ENCODE measurements at places on chromosomes 12 and 14.

DNA sequence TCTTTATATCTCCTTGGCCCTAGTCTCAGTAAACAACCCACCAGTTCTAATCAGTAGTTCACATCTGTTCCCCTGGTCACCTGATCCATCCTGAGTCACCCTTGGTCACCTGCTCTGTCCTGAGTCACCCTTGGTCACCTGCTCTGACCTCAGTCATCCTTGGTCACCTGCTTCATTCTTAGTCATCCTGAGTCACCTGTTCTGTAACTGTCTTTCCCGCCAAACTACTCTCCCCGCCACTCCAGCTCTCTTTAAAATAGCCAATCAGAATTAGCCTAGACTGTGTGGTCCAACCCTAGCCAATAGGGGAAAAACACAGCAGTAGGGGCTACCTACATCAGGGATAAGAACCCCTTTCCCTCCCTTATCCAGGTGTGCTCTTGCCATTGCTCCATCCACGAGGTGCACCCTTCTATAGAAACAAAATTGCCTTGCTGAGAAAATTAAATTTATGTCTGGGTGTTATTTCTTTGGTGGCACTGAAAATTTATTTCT, 245.4 kb upstream of the DIO3 start:
- no peak for DNase-seq

DNA sequence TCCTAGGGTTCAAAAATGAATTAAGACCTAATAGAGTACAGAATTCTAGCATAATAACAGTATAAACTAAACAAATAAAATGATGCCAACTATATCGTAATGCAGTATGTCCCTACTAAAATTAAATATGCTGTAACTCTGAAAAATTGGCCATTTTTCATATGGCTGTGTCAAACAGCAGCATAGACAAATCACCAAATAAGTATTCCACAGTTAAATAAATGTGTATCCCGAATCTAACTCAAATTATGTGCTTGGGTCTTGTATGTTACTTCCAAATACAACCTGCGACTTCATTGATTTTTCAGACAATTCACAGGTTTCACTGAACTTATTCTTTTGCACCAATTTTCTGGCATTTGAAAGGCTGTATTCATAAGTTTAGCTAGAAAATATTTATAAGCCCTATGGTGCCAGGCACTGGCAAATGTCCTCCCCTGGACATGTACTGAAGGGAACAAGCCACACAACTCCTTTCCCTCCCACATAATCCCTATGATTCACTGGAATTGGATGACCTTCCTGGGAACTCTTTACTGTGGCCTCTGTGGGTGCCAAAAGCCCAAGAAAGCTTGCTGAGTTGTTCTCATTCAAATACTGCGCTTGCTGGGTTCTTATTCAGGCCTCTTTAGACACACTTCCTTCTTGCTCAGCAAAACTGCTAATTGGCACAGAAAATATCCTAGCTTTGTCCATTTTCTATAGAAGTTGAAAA, 108.8 kb downstream of the KITLG start:
- DNase-seq = no peak

GRCh38 chr12:468671-469389, 9.1 kb downstream of the B4GALNT3 start:
- DNase-seq = peak; percentile 41

- no peak for DNase-seq
Measured at GRCh38 chr12:64103825-64104740, 118.0 kb downstream of the KICS2 start.

- DNase-seq = no peak
Measured at GRCh38 chr12:23014749-23015148, 389.8 kb downstream of the ETNK1 start.

GRCh38 chr12:51082561-51083125, 753 bp downstream of the CSRNP2 start:
- peak; percentile 11 for DNase-seq

DNA sequence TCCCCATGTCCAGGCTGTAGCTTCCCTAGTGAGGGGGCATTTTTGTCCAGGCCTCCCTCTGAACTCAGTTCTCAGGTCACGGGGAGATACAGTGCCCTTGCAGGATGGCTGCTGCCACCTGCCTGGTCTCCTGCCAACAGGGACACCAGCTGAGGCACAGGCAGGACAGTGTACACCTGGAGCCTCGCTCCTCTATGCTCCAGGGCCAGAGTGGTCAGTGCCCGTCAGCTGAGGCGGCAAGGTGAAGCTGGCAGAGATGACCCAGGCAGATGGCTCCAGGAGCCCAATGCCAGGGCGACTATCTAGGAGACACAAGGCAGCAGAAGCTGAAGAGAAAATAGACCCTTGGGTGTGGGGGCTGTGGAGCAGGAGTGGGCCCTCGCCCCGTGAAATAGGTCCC, 12.6 kb downstream of the TUBA1C start:
- DNase-seq = no peak

DNA sequence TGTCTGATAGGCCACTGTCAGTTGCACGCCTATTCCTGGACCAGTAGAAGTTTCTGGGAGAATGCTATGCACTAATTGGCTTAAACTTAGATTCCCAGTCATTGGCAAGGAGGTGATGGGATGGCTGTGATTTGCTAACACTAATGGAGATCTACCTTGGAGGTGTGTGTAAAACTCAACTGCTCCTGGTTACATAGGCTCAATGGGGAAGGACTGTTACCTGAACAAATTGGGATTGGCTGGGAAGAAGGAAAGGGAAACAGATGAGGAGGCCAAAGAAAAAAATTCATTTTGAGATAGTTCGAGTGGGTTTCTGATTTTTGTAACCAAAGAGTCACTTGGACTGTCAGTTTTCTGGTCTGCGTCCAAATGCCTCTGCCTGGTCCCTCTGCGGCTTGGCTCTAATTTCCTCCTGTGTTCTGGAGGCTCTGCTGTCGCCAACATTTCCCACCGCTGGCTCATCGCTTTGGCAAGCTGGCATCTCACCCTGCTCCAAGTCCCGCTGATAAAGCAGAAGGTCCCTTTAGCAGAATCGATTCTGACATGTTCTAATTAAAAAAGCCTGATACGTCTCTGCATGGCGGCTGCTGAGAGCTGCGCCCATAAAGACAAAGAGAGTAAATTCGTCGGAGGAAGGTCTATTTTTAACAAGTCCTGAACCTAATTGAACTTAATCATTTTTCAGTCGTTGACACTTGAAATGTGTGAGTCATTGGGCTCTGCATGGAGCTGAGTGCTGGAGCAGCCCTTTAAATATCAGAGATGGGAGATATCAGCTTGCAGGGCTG, 2.0 kb upstream of the CCDC63 start:
- no peak for DNase-seq

- no peak for DNase-seq
Measured at GRCh38 chr12:110171186-110171538, 47.0 kb downstream of the IFT81 start.

- no peak for DNase-seq
Measured at GRCh38 chr12:85516039-85516438, 236.0 kb downstream of the ALX1 start.

- no peak for DNase-seq
Measured at GRCh38 chr12:5371631-5372030, 60.3 kb upstream of the NTF3 start.

DNA sequence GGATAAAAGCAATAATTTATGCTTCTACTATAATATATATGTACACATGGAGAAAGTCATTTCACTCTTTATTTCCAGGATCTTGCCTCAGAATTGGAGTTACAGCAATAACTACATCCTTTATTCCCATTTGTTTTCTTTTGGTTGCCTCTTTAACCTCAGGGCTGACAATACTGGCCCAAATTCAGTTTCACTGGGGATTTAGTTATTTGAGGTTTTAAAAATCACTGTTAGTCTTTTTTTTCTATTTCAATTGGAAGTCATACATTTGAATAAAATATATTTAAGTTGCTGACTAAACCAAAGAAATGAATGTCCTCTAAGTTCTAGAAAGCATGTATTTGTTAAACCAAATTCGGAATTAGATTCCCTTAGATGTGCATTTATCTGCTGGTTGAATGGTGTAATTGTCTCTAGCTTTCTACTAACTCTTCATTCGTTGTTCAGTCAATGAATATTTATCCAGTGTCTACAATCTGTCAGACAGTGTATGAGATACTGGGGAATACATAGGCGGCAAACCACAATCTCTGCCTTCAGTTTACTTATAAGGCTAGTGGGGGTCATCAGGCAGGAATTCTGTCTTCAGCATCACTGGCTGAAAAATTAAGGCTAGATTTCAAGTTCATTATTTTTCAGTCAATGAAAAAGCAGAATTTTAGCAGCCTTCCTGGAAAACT, 190.8 kb upstream of the ARHGAP5 start:
- DNase-seq = no peak

GRCh38 chr14:56555921-56556570, 23.6 kb upstream of the TMEM260 start:
- peak; percentile 25 for DNase-seq

DNA sequence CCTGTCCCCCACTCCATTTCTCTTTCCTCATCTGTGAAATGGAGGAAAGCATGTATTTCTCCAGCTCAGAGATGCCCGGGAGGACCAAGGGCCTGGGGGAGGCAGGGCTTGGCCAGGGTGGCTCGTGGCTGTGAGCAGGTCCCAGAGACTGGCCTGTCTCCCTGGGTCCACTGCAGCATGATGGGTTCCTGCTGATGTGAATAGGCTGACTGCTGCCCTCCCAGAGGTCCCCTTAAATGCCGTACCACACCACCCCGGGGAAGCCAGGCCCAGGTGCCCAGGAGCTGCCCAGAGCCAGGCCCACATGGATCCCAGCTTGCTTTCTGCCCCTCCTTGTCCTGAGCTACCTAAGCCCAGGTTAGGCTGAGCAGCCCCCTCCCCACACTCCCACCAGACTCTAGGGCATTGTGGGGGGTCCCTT, 158.2 kb upstream of the C14orf180 start:
- no peak for DNase-seq

DNA sequence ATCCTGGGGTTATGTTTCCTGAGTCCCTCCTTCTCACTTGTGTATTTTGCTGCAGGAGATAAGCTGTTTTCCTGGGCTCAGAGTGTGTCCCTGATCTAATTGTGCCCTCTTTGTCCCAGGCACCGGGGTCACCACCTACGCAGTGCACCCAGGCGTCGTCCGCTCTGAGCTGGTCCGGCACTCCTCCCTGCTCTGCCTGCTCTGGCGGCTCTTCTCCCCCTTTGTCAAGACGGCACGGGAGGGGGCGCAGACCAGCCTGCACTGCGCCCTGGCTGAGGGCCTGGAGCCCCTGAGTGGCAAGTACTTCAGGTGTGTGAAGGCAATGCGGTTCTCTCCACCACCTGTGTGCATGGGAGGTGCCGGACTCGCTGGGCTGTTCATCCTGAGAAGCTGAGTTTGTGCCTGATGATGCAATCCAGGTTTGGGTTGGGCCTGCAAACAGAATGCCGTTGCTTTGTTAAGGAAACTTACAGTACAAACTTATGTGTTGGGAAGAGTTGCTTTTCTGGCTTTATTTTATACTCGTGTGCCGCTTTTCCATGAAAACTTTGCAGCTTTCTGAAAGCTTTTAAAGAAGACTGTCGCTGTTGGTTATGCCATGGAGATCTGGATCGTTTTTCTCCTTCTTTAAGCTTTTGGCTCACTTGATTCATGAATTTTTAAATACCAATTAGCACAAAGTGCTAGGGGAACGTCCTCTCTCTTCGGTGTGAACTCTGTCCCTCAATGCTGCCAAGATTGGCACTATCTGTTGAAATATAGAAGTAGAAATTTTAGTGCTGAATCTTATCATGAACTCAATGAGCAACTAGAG, 27.6 kb downstream of the RDH12 start:
- peak; percentile 72 for DNase-seq

DNA sequence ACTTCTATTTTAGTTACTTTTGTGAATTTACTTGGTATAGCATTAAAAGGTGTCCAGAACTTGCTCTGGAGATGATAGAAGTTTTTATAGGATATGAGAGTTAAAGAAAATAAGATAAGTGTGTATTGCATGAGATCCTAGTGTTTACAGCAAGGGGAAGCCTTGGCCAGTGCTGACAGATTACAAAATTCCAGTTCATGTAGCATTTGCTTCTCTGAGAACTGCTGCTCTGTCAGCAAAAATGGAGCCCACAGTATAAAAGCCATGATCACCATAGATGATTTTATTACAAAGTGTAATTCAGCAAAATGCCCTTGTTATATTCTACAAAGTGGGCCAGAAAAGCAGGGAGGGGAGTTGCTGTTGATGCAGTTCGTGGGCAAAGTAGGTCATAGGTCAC, 40.0 kb upstream of the ATF1 start:
- DNase-seq = no peak

GRCh38 chr14:33026850-33027430, 88.3 kb downstream of the NPAS3 start:
- peak; percentile 4 for DNase-seq

DNA sequence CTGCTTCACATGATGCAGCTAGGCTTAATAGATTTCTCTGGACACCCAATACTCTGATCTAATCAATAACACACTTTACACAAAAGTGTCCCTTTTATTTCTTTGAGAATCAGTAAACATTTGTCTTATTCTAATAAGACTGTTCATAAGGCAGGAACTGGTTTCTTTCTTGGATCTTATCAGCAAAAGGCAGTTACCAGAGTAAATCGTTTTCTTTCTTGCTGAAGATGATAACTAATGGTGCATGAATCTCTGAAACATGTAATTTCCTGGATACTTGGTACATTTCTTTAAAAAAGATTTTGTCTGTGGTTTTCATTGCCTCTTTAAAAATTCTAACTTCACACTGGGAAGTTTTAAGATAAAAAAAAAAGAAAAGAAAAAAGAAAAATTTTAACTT, 39.6 kb downstream of the WIF1 start:
- no peak for DNase-seq

- DNase-seq = no peak
Measured at GRCh38 chr12:52655251-52655650, 3.2 kb upstream of the KRT2 start.

GRCh38 chr14:72118841-72119240, 186.6 kb downstream of the RGS6 start:
- DNase-seq = no peak

DNA sequence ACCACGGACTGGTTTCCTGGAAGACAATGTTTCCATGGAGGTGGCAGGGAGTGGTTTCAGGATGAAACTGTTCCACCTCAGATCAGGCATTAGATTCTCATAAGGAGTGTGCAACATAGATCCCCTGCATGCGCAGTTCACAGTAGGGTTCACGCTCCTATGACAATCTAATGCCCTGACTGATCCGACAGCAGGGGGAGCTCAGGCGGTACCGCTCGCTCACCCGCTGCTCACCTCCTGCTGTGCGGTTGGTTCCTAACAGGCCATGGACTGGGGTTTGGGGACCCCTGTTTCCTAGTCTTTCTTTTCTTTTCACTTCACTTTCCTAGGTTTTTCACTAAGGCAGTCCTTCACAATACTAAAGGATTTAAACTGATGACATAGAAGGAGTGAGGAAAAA, 39.6 kb downstream of the GUCY2C start:
- no peak for DNase-seq

DNA sequence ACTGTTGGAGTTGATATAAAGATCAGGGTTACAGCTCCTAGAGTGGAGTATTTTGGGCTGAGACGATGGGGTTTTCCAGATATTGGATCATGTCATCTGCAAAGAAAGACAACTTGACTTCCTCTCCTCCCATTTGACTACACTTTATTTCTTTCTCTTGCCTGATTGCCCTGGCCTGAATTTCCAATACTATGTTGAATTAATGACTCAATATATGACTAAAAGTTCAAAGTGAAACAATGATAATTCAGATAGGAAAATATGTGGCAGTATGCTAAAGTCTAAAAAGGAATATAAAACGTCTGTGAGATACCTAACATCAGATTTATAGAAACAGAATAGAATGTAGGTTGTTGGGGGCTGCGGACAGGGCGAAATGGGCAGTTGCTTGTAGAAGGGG, 72.2 kb downstream of the BHLHE41 start:
- no peak for DNase-seq

GRCh38 chr12:125091401-125091800, 26.2 kb downstream of the AACS start:
- DNase-seq = no peak

All from large intestine (tissue), 12 donors.